ENCODE measurements at places on chromosomes 6 and 20. TPM values are rescaled to one million over a fixed set of nuclear protein-coding genes. Genes with fewer than 3 reads are reported as not detected.

DNA sequence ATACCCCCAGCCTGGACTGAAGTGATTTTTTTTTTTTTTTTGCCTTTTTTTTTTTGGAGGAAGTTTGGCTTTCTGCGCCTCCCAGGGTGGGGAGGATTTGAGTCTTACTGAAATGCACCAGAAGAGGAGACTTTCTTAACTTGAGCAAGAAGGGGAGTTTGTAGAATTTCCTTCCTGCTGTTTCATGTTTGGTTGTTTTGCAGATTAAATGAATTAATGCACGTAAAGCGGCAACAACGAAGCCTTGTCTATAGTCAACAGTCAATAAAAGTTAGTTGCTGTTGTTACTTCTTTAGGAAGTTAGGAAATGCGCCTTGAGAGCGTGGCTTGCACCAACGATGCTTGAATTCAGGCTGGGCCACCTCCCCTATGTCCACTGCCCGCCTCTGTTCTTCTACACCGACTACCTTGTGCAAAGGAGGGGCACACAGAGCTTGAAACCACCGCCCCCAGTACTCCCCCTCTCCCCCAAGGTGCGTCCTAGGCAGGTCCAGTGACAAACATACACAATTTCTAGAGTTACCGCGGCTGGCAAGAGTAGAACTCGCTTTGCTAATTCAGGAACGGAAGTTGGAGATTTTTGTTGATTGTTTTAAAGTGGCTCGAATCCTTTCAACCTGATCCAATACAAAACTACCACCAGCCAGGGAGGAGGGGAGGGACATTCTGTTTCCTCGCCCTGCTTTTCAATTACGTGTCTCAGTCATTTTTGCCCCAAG, 830 bp upstream of the CYP24A1 start:
- DNase-seq = no peak

- no peak for DNase-seq
Measured at GRCh38 chr6:53142810-53143209, 5.8 kb downstream of the GCM1 start.

DNA sequence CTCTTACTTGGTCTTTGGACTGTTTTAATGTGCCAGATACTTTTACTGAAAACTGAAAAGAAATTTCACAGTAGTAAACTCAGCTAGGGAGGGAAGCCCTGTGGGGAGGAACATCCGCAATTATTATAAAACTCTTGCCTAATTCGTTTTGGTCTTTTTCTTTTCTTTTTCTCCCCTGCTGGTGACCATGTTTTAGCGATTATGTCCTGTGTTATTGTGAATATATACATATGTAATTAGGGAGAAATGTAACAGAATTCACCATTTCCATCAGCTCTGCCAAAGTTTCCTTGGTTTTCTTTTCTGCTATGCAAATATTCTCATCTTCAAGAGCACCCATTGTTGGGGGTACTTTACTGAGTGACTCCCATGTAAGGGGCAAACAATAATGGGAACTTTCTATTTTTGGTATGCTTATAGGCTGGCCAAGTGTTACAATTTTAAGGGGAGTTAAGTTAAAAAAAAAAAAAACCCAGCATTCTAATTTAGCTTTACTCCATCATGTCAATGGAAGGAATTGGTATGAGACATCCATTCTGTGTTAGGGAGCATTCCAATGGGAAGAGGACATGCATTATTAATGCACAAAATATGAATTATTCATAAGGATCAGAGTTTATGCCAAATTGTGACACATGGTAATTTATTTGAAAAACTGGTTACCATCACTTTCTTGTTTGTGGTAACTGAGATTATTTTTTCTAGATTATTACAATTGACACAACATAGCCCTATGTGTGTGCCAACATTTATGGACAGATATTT, 2.0 kb downstream of the DOK5 start:
- DNase-seq = no peak

GRCh38 chr6:143607974-143608373, 69.8 kb upstream of the PHACTR2 start:
- DNase-seq = no peak

ARMC2 gene
- 15.1 TPM for total RNA-seq

OR2J3 gene
- total RNA-seq = not detected

Measured in uterus (tissue), 4 donors.